ENCODE measurements at places on chromosomes 1 and 21. TPM values are rescaled to one million over a fixed set of nuclear protein-coding genes. Genes with fewer than 3 reads are reported as not detected.

Gene ARID1A
- 83.8 TPM for total RNA-seq

Gene MYOM3
- 0.62 TPM for total RNA-seq

Gene PLPP3
- total RNA-seq = 198 TPM

Gene JAM2
- 78.1 TPM for total RNA-seq

Gene DNAJC28
- total RNA-seq = 2.2 TPM

Gene CCDC181
- total RNA-seq = 2.1 TPM

Gene PTPN22
- 4.1 TPM for total RNA-seq

Gene CD5L
- total RNA-seq = 0.27 TPM

Gene KIF21B
- 3.7 TPM for total RNA-seq

Gene KRTAP13-2
- not detected for total RNA-seq

Gene OPRD1
- not detected for total RNA-seq

Gene DNAH14
- total RNA-seq = 7.3 TPM

Gene FALEC
- total RNA-seq = not detected

Gene OTUD3
- 14.0 TPM for total RNA-seq

Gene ZNF670
- 3.2 TPM for total RNA-seq

Gene CFAP74
- 0.09 TPM for total RNA-seq

Gene NT5C1A
- 1.4 TPM for total RNA-seq

Gene TCHH
- 0.13 TPM for total RNA-seq

Gene AUNIP
- not detected for total RNA-seq

Gene ELAPOR1
- total RNA-seq = 1.9 TPM

Gene GJA4
- total RNA-seq = 35.9 TPM

Gene LORICRIN
- not detected for total RNA-seq

Gene AMY1A
- total RNA-seq = not detected

Gene EPHA10
- total RNA-seq = 1.6 TPM

Gene LEMD1
- not detected for total RNA-seq

Gene LCE1B
- not detected for total RNA-seq

Gene LRRC53
- not detected for total RNA-seq

Gene ADAM30
- not detected for total RNA-seq

Gene TRIM63
- total RNA-seq = 0.18 TPM

Gene CD34
- 103 TPM for total RNA-seq

Gene B3GALT5
- not detected for total RNA-seq

Gene HSD3B1
- not detected for total RNA-seq

Gene TFAP2E
- 3.4 TPM for total RNA-seq

Gene PTGFR
- 57.2 TPM for total RNA-seq

Gene MEGF6
- 35.4 TPM for total RNA-seq

Gene TSSK3
- 5.1 TPM for total RNA-seq

Gene NKAIN1
- 0.13 TPM for total RNA-seq

Gene MMP23B
- 5.4 TPM for total RNA-seq

Gene SLC30A2
- total RNA-seq = not detected

Gene TMEM200B
- 24.6 TPM for total RNA-seq

Gene TIAM1
- 40.2 TPM for total RNA-seq

Gene C4BPB
- total RNA-seq = 1.8 TPM

Gene IFNLR1
- 0.49 TPM for total RNA-seq

Gene TNFRSF9
- 0.27 TPM for total RNA-seq

Gene ANKRD34A
- 1.2 TPM for total RNA-seq

Gene MEX3A
- 1.2 TPM for total RNA-seq

Gene DLGAP3
- 0.36 TPM for total RNA-seq

Gene MAP3K6
- 88.4 TPM for total RNA-seq

Gene MPL
- 0.40 TPM for total RNA-seq

Gene BCL2L15
- total RNA-seq = 0.85 TPM

Gene HES4
- 30.5 TPM for total RNA-seq

Gene PCP4
- total RNA-seq = 8.5 TPM

Gene FAM72A
- 4.2 TPM for total RNA-seq

Gene RGSL1
- total RNA-seq = not detected

All from sciatic nerve (tissue), 2 donors.